T-cell (primary cell): ENCODE measurements at places on chromosomes 3 and 15.

DNA sequence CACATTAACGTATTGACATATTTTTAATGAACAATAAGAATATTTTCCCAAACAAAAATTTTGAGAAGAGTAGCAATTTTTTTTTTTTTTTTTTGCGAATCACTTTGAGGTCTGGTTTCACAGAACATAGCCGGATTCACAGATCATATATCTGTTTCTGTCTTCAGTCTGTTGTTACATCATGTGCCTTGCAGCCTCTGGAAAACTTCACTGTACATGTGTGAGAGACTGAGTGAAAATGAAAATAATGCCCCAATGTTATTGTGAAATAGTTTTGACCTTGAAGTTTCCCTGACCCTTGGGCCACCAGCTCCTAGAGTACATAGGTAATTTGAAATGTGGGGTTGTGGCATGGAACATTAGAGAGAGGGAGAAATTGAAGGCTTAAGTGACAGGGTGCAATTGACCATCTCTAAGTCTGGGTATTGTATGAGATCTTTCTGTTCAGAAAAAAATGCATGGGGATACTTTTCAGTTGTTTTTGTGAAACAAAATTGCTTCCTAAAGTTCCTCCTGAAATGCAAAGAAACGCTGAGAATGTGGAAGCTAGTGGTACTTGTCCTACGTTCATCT lies 14.0 kb downstream of the ITPR1 start:
- no peak for DNase-seq

GRCh38 chr3:150203273-150203672 lies 204.8 kb upstream of the TSC22D2 start:
- DNase-seq, result no peak

DNA sequence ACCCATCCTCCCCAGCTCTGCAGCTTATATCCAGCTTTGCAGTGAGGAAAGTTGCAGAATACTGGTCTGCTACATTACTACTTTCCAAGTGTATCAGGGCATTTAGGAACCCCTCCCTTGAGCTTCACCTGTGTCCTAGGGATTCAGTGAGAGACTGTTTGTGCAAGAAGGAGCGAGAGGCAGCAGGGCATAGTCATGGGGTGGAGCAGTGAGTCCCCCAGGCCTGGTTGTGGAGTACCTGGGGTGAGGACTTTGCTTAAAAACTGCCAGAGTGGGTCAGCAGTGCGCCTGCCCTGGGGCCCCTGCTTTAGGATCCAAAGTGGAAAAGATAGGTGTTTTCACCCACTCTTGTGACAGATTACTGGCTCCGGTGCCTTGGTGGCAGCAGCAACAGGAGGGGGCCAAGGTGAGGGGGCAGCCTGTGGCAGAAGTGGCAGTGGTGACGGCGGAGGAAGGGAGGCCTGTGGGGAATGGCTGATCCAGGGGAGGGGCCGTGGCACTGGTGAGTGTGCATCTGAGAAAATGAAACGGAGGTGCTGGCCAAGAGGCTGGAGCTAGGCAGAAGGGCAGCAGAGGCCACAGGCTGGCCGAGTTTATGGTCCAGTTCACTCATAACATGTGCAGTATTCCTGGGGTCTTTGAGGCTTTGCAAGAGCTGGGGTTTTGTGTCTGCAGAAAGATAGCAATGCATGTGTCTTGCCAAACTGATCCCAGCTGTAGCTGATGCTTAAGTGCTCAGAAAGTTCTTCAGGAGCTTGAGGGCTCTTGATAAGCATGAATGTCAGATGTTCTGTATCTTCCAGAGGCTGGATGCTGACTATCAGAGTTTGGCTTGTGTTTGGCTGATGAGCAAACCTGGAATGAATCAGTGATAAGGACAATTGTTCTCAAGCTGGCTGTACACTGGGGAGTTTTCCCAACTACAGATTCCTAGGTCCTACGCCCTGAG lies 43.4 kb downstream of the GOLGA6A start:
- no peak for DNase-seq

DNA sequence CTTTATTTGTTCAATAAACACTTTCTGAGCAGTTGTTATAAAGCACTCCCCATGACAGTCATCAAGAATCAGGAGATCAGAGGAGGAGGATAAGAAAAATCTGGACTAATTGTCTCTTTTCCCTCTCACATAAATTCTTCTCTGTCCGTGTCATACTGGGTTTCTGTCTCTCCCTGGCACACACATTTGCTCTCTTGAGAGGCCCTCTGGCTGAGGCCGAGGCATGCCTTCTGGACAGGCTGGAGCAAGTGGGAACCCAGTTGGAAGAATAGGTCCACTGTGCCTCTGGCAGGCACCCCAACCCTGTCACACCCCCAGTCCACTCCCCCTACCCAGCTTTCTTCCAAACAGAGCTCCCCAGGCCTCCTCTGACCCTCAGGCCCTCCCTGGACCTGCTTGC lies 315.8 kb downstream of the UACA start:
- DNase-seq, result no peak

GRCh38 chr15:53811530-53811929 lies 52.1 kb upstream of the WDR72 start:
- no peak for DNase-seq

GRCh38 chr15:39326306-39326975 lies 254.4 kb upstream of the THBS1 start:
- DNase-seq, result no peak

DNA sequence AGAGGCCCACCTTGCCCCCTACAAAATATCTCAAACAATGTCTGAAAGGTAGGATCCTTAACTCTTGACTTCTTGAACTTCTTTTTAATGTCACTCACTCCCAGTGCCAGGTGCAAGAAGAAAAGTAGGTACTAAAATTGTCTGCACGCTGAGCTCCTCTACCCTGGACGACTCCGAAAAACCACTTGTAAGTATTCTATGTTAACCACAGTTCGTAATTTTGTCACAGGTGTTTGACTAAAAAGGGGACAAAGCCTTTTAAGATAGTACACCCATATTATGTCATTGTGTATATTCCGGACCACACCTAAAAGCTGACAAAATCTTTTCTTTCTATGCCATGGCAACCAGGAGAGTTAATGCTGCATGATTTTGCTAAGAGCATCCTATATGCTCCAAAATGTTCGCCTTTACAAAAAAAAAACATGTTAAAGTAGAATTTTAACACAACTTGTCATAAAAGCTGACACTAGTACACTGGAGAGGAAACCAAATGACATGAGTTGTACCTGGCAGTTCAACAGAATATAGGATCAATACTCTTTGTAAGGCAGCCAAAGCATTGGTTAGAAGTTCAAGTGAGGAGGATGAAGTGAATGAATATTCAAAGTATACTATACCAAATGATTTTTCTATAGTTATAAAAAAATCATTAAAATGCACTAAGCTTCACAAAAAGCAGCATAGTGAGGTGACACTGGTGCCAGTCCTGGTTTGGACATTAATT lies 210.5 kb downstream of the FOXP1 start:
- peak; percentile 56 for DNase-seq

DNA sequence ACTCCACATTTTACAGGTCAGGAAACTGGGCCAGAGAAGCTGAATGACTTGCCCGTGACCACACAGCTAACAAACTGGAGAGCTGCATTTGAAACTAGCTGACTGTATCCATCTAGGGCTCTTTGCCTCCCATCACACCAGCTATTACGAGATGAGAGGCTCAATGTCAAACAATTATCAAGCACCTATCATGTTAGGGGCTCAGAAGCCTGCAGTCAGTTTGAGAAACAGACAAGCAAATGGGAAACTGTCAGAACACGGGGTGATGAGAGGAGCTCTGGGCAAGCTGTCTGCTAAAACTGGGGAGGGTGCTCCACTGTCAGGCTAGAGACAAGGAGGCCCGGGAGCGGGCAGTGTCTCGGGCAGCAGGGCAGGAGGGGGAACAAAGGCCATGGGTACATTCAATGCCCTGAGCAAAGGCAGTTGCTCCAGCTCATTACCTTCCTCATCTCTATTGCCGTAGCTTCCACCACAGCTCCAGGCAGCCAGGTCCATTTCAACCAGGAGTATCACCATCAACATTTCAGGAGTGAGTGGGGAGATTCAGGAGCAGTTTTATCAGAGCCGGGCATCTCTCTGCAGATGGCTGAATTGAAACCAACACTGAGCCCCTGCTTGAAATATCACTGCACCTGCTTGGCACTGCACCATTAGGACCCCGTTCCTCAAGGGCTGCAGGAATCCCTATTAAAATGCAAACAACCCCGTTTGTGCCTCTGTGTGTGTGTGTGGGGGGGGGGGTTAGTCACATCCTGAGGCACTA lies 122.6 kb downstream of the RAB11A start:
- no peak for DNase-seq

GRCh38 chr3:194067949-194068362 lies 68.0 kb upstream of the HES1 start:
- DNase-seq, result no peak

- no peak for DNase-seq
These were observed 43.4 kb downstream of the TSC22D2 start for GRCh38 chr3:150451329-150452048.

GRCh38 chr3:157257101-157257500 lies 97.2 kb upstream of the CCNL1 start:
- DNase-seq, result no peak

- no peak for DNase-seq
These were observed 86.0 kb downstream of the DTWD1 start for GRCh38 chr15:49706805-49707204.

DNA sequence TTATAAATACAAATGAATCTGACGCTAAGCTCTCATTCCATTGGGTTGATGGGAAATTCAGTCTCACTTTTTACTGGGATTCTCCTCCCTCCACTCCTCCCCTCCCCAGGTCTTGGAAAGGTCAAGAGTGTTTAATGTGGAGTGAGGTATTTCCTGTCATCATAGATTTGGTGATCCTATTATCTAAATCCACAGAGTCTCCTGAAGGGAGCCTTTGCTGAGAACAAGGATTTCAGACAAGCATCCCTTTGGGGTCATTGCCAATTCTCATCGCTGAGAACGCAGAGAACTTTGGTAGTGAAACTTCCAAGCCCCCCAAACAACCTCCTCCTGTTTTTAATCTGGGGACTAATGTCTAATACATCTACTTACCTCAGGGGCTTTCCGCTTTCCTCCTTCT lies 297.9 kb downstream of the OTOL1 start:
- no peak for DNase-seq

GRCh38 chr3:147422601-147423536 lies 13.7 kb downstream of the ZIC1 start:
- no peak for DNase-seq

DNA sequence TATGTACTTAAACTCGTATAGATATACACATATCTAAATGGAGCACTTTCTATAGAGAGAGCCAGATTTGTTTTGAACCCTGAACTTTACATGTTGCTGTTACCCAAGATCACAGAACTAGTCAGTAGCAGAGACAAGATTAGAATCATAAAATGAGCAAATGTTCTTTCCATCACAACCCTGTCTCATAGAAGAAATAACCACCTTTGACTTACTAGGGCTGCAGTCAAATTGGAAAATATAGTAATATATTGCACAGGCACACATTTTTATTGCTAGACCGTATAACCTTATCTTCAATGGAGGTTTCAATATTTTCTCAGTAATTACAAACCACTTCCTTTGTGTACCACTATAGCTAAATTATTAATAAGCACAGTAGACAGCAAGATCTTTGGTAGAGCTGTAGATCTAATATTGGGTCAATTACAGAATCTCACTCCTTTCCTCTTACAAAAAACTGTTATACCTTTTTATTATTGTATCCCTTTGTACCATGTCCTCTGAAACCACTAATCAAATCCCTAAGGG lies 41.5 kb upstream of the TBL1XR1 start:
- no peak for DNase-seq

DNA sequence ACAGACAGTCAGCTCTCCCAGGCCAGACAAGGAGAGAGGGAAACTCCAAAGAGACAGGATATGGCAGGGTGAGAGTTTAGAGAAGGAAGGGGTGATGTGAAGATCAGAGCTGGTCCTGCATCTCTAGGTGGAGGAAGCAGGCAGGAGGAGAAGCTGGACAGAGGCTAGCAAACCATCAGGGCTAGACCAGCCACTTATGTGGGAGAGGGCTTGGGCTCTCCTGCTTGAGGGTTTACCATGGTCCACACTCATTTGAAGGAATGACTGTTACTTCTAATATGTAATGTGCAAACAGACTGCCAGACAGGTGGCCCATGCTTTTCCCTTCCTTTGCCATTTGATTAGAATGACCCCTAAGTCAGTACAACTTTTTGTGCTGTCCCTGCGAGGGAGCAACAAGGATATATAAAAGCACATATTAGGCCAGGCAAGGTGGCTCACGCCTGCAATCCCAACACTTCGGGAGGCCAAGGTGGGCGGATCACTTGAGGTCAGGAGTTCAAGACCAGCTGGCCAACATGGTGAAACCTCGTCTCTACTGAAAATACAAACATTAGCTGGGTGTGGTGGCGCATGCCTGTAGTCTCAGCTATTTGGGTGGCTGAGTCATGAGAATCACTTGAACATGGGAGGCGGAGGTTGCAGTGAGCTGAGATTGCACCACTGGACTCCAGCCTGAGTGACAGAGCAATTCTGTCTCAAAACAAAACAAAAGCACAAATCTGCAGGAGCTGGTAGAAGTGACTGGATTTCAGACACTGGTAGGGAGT lies 41.0 kb upstream of the MANF start:
- DNase-seq, result no peak

- DNase-seq, result no peak
These were observed 334.2 kb upstream of the IL12A start for GRCh38 chr3:159654183-159655134.

DNA sequence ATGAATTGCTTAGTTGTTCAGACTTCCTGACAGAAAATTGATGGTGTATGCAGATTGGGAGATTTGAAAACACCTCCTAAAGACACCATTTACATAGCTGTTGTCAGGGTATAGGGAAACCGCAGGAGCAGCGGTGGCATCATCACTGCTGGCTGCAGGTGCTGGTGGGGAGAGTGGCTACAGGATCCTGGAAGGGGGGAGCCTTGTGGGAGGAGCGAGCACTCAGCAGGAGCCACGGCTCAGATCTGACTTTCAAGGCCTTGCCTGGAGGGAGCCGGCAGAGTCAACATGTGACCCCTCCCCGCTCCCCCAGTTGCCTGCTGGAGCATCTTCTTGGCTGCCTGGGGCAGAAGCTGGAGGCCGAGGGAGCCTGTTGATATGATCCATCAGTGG lies 26.1 kb downstream of the EDEM1 start:
- no peak for DNase-seq

- no peak for DNase-seq
These were observed 619.8 kb upstream of the ZNF717 start for GRCh38 chr3:76405196-76405595.

DNA sequence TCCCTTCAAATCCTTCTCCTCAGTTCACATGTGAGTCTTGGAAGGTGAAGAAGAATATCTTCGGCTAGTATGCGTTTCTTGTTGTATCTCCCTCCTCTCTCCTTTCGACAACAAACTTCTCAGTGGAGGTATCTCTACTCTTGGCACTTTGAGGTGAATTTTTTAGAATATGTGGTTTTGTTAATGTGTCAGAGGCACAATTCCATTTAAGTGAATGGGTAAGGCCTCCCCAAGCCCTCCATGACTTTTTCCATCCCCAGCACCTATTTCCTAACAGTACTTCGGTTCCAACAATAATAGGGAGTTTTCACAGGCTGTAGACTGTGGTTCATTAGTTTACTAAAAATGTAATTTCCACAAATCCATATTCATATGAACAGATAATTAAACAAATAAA lies 74.2 kb downstream of the TM4SF4 start:
- no peak for DNase-seq
